ENCODE measurements at places on chromosomes 1 and 21.

- no peaks in the 10 kb centered on the region for H3K27me3 ChIP-seq
- no peak overlapping the region for H3K4me3 ChIP-seq
- DNase-seq, result no peak
- H3K4me1 ChIP-seq, result no peaks in the 10 kb centered on the region
These were observed 683.4 kb downstream of the PTPRC start for GRCh38 chr1:199322278-199322677.

DNA sequence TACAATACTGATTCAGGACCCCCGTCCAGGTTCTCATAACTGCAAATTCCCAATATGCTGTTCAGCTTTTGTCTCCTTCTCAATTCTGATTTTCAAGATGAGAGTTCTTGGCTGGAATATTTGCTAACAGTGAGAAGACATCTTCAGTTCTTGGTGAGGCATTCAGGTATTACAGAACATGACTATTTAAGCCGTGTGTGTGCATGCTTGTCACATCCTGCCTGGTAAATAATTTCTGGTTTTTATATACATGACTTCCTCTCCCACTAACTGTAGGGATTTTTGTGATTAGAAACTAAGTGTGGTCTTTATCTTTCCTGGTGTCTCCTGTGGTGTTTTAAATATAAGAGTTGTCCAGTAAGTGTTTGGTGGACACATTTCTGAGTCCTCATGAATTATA, 10.2 kb upstream of the SLC19A2 start:
- H3K27ac ChIP-seq, result no peak overlapping the region
- H3K4me1 ChIP-seq, result no peaks in the 10 kb centered on the region

- DNase-seq, result peak; percentile 58
- no peaks in the 10 kb centered on the region for H3K4me1 ChIP-seq
- no peaks in the 10 kb centered on the region for H3K36me3 ChIP-seq
- H3K27me3 ChIP-seq, result no peaks in the 10 kb centered on the region
- peak within 1 kb of the TSS; percentile 75 for H3K4me3 ChIP-seq
These were observed at the start of gene ZFYVE9 for GRCh38 chr1:52141513-52142219. Gene ZFYVE9, plus strand, starts transcription at chr1:52142089. Its CDS starts 91,118 bp downstream, at chr1:52233207.

GRCh38 chr1:3353876-3354275, 100.6 kb upstream of the ARHGEF16 start:
- no peak for DNase-seq
- H3K27me3 ChIP-seq, result no peaks in the 10 kb centered on the region
- no peak overlapping the region for H3K27ac ChIP-seq
- no peak overlapping the region for H3K4me3 ChIP-seq
- H3K36me3 ChIP-seq, result no peaks in the 10 kb centered on the region

DNA sequence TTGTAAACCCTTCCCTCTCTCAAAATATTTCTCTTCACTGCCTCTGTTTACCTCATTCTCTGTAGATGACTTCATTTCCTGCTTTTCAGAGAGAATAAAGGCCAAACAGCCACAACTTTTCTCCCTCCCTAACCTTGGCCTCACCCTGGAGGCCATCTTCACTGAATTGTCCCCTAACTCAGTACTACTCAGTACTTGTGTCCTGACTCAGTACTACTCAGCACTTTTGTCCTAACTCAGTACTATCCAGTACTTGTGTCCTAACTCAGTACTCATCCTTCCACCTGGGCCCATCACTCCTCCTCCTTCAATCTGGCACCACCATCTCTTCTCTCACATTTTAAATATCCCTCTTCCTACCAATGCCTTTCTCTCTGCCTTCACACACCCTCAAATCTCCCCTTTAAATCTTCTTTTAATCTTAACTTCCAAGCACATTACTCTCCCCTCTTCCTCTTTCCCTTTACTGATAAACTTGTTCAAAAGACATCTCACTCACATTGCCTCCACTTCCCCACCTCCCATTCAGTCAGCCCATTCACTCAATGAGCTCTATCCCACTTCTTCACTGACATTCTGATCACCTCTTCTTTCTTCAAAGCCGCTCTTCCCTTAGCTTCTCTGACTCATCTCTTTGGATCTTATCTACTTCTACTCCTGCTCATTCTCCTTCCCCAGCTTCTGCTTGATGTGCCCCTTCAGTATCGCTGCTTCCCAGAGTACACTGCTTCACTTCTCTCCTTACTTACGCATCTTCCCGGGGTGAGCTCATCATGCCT, 121.4 kb downstream of the RNF220 start:
- H3K27ac ChIP-seq, result no peak overlapping the region
- no peak for DNase-seq
- H3K4me1 ChIP-seq, result peaks cover 19% of the 10 kb centered on the region
- H3K27me3 ChIP-seq, result no peaks in the 10 kb centered on the region

DNA sequence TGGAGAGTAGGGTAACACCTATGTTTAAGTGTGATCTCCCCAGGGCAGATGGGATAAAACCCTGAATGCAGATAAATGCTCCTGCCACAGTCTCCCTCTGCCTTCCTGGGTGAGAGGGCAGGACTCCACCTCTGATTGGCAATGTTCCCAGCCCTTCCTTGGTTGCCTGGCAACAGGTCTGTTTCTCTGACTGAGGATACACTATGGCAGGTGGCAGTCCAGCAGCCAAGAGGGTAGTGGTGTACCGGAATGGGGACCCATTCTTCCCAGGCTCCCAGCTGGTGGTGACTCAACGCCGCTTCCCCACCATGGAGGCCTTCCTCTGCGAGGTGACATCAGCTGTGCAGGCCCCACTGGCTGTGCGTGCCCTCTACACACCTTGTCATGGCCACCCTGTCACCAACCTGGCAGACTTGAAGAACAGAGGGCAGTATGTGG, at the start of gene DCDC2B:
Gene DCDC2B (plus strand): TSS at position 199 of the 438 bp plus-strand sequence. CDS start 5 bp downstream, at position 204.
- H3K27me3 ChIP-seq, result no peaks in the 10 kb centered on the region
- no peak within 1 kb of the TSS for H3K27ac ChIP-seq
- no peak for DNase-seq
- no peaks in the 10 kb centered on the region for H3K36me3 ChIP-seq
- H3K4me3 ChIP-seq, result no peak within 1 kb of the TSS

- no peaks in the 10 kb centered on the region for H3K4me1 ChIP-seq
- no peak overlapping the region for H3K4me3 ChIP-seq
- no peaks in the 10 kb centered on the region for H3K36me3 ChIP-seq
These were observed 992 bp downstream of the S100A7A start for GRCh38 chr1:153417136-153417888.

GRCh38 chr1:90723590-90724108, 6.5 kb upstream of the BARHL2 start:
- no peak overlapping the region for H3K27ac ChIP-seq
- H3K36me3 ChIP-seq, result no peaks in the 10 kb centered on the region
- peaks cover 6% of the 10 kb centered on the region for H3K4me1 ChIP-seq
- DNase-seq, result no peak

- DNase-seq, result no peak
- no peaks in the 10 kb centered on the region for H3K36me3 ChIP-seq
- no peak overlapping the region for H3K4me3 ChIP-seq
- H3K4me1 ChIP-seq, result peaks cover 5% of the 10 kb centered on the region
These were observed 4.1 kb downstream of the GRHL3 start for GRCh38 chr1:24323281-24323680.

DNA sequence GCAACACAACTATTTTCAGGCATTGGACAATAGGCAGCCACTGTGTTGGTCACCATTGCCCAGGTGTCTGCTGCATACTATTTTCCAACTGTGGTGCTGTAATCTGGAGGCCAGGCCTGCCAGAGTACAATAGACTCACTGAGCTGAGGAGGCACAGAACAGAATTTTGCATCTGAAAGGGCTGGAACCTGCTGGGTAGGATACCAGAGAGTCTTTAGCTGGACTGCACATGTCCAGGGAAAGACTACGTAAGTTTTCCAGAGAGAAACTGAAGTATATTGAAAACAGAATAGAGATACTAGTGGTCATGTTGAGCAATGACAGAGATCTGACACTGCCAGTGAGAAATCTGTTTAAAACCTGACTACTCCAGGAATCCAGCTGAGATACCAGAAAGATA, 200.8 kb downstream of the RASAL2 start:
- H3K27ac ChIP-seq, result no peak overlapping the region
- H3K27me3 ChIP-seq, result no peaks in the 10 kb centered on the region
- no peak for DNase-seq
- H3K4me1 ChIP-seq, result peaks cover 3% of the 10 kb centered on the region

DNA sequence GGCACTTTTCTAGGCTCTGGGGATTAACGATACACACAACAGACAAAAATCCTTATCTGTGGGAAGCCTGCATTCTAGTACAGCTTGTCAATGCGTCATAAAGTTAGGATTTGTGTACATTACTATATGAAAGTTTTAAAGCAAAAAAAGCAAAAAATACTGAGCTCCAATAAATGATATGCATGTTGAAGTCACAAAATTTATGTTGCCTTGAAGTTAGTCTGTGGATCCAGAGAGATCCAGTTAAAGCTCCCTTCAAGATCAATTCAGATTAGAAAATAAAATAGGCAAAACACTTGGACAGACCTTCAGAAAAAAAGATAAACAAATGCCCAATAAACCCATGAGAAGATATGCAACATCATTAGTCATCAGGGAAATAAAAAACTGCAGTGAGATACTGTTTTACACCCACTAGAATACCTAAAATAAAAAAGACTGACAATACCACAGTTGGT, 33.1 kb upstream of the KCNQ4 start:
- no peaks in the 10 kb centered on the region for H3K27me3 ChIP-seq
- no peak overlapping the region for H3K4me3 ChIP-seq
- DNase-seq, result no peak
- no peak overlapping the region for H3K27ac ChIP-seq
- no peaks in the 10 kb centered on the region for H3K4me1 ChIP-seq
- peaks cover 12% of the 10 kb centered on the region for H3K36me3 ChIP-seq

DNA sequence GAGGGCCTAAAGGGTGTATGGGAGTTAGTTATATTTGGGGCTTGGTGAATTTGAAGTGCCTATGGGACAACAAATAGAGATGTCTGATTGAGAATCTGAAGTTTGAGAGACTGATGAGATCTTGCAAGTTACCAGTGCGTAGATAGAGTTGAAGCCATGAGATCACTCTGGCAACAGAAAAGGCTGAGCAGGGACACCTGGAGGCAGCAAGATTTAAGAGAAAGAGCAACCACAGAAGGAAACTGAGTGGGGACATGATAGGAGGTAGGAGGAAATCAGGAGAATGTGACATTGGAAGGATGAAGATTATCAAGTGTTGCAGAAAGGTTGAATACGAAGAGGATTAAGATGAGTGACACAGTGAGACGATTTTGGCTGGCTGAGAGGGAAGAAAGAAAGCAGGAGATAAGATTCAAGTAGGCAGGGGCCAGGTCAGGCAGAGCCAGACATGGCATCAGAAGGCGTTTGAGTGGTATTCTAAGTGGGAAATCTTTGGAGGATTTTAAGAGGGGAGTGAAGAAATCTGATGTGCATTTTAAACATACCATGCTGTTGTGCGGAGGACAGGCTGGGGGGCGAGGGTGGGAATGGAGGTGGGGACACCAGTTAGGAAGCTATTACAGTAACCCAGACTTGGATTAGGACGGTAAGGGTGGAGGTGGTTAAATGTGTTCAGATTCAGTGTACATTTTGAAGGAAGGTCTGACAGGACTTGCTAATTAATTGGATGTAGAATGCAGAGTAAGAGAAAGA, 3.0 kb upstream of the MPL start:
- no peaks in the 10 kb centered on the region for H3K36me3 ChIP-seq
- no peak overlapping the region for H3K27ac ChIP-seq
- H3K4me1 ChIP-seq, result 0 out of 2 replicates have a peak, but pooled peaks cover 2% of the 10 kb centered on the region
- H3K4me3 ChIP-seq, result no peak overlapping the region
- H3K27me3 ChIP-seq, result no peaks in the 10 kb centered on the region

GRCh38 chr1:167502719-167503462, 15.4 kb downstream of the CD247 start:
- H3K36me3 ChIP-seq, result no peaks in the 10 kb centered on the region
- H3K27me3 ChIP-seq, result no peaks in the 10 kb centered on the region
- no peak overlapping the region for H3K4me3 ChIP-seq
- no peak for DNase-seq
- no peak overlapping the region for H3K27ac ChIP-seq

GRCh38 chr1:246297279-246298265, 209.5 kb downstream of the SMYD3 start:
- no peak overlapping the region for H3K27ac ChIP-seq
- no peaks in the 10 kb centered on the region for H3K36me3 ChIP-seq
- no peaks in the 10 kb centered on the region for H3K27me3 ChIP-seq
- no peaks in the 10 kb centered on the region for H3K4me1 ChIP-seq
- H3K4me3 ChIP-seq, result no peak overlapping the region
- DNase-seq, result no peak

DNA sequence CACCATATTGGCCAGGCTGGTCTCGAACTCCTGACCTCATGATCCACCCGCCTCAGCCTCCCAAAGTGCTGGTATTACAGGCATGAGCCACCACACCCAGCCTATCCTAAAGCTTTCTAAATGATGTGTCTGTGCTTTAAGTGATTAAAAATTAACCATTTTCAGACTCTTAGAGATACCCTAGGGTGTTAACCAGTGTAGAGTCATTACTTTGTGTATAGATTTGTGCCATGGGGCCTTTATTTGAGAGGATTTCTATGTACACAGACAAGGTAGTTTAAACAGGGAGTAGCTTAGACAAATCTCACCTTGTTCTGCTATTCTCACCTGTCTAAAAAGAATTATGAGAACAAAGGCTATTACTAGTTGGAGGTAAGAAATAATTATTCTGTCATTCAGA, 12.7 kb upstream of the PLEKHM2 start:
- H3K27ac ChIP-seq, result no peak overlapping the region
- DNase-seq, result no peak
- no peak overlapping the region for H3K4me3 ChIP-seq
- H3K4me1 ChIP-seq, result no peaks in the 10 kb centered on the region
- no peaks in the 10 kb centered on the region for H3K36me3 ChIP-seq
- no peaks in the 10 kb centered on the region for H3K27me3 ChIP-seq

- no peak for DNase-seq
- H3K27ac ChIP-seq, result no peak overlapping the region
- H3K4me3 ChIP-seq, result no peak overlapping the region
These were observed 33.1 kb downstream of the IARS2 start for GRCh38 chr1:220127076-220127475.

DNA sequence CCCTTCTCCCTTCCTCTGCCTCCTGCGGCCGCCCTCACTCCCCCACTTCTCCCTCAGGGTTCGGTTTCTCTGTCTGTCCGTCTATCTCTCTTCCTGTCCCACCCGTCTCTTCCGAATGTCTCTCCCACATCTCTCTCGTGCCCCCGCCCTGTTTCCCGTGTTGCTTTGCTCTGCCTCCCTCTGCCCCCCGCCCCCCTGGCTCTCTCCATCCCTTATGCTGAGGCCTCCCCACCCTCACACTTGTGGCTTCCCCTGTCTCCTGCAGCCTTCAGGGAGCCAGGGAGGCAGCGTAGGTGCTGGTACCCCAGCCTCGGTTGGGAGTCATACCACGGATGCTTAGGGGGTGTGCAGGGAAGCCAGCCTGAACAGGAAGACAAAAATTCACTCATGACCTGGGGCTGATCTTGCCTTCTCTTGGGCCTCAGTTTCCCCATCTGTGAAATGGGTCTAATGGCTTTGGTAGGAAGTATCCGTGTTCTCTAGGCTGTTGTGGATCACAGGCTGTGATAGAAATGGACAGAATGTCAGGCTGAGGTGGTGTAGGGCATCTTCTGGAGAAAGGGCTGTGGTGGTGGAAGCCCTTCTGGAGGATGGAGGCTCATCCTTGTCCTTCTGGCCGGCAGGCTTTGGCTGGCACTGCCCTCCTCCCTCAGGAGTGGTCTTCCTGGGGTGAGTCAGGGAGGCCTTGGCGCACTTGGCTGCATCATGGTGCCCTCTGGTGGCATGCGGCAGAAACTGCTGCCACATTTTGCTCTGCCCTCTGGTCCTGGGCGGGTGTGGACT, 55.5 kb downstream of the FOXO6 start:
- no peaks in the 10 kb centered on the region for H3K27me3 ChIP-seq
- no peaks in the 10 kb centered on the region for H3K4me1 ChIP-seq
- H3K4me3 ChIP-seq, result no peak overlapping the region

- H3K36me3 ChIP-seq, result no peaks in the 10 kb centered on the region
- H3K4me3 ChIP-seq, result no peak overlapping the region
- no peaks in the 10 kb centered on the region for H3K27me3 ChIP-seq
- no peaks in the 10 kb centered on the region for H3K4me1 ChIP-seq
- DNase-seq, result peak; percentile 50
- no peak overlapping the region for H3K27ac ChIP-seq
These were observed 41.0 kb upstream of the DR1 start for GRCh38 chr1:93304716-93305138.

Data from iPS DF 6.9 (cell line).